Effector CD4-positive, alpha-beta T cell (primary cell): ENCODE measurements at places on chromosomes 11 and 22.

DNA sequence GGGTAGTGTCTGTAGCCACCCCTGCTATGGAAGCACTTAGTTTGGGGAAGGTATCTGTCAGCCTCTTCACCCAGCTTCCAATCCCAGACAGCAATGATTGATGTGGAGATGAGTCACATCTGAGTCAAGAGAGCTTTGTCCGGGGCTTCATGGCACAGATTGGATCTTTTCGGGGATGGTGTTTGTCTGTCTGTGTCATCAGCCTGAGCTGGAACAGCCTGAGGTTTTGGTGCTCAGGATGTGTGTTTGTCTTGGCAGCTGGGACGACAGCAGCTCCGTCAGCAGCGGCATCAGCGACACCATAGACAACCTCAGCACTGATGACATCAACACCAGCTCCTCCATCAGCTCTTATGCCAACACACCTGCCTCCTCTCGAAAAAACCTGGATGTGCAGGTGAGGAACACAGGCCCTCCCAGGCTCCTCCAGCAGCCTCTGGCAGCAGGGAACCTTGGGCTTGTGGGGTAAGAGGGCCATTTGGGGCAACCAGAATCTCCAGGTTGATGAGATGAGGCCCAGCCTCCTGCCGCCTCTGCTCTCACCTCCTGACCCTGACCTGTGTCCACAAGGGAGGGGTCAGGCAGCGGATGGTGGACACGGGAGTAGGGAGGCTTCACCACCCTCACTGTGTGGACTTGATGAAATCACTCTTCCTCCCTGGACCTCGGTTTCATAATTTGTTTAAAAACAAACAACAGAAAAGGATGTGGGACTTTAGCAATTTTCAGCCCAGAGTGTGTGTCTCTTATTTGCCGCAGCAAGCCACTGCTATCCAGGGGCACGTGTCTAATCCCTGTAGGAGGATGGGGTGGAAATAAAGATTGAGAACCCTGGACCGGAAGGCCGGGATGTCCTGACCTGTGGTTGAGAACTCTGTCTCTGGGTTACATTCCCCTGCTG is 124.3 kb downstream of the DBX1 start:
- DNase-seq, result no peak

DNA sequence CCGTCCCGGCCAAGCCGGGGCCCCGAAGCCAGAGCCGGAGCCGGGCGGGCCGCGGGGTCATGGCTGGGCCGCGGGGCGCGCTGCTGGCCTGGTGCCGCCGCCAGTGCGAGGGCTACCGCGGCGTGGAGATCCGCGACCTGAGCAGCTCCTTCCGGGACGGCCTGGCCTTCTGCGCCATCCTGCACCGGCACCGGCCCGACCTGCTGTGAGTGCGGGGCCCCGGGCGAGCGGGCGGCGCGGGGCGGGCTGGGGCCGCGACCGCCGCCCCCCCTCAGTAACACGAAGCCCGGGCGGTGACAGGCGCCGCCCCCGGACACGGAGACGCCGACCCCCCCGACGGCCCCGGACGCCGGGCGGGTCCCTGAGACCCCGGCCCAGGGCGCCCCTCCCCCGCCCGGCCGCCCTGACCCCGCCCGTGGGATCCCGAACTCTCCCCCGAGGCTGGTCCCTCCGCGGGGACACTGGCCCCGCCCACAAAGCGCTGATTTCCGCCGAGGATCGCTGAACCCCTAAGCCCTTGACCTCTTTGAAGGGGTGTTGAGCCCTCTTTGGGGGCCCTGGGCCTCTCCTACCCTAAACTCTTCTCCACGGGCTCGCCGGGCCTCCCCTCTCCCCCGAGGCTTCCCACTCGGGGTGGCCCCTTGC is 389 bp downstream of the MICALL1 start:
- peak; percentile 23 for DNase-seq

- no peak for DNase-seq
Measured at GRCh38 chr11:29446132-29446531, 570.7 kb downstream of the KCNA4 start.

- no peak for DNase-seq
Measured at GRCh38 chr22:30870451-30871345, 97.9 kb downstream of the MORC2 start.

DNA sequence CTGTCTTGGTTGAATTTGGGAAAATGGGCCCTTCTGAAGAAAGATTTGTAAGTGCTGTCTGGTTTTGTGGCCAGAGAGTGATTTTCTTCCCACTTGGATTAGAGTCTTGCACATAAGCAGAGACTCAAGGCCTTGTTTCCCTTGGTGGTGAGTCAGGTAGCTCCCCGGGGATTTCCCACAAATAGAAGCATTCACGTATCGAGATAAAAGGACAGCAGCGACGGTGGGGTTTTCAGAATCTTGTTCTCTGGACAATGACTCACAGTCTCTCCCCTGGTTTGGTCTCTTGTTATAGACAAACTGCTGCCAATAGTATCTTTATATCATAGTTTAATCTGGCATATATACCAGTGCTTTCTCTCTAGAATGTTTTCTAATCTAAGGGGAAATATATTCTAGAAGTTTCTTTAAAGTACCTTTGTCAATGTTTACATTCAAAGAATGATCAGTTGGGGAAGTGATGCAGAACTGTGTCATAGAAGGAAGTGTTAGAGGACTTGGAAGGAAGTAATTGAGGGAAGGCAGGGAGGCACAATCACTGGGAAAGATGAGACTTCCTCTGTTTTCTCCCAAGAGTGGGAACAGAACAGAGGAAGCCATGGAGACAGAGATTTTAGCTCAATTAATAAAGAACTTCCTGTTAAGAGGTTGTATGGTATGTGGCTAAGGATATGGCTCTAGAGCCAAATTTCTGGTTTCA is 18.1 kb downstream of the POLA2 start:
- peak; percentile 16 for DNase-seq

DNA sequence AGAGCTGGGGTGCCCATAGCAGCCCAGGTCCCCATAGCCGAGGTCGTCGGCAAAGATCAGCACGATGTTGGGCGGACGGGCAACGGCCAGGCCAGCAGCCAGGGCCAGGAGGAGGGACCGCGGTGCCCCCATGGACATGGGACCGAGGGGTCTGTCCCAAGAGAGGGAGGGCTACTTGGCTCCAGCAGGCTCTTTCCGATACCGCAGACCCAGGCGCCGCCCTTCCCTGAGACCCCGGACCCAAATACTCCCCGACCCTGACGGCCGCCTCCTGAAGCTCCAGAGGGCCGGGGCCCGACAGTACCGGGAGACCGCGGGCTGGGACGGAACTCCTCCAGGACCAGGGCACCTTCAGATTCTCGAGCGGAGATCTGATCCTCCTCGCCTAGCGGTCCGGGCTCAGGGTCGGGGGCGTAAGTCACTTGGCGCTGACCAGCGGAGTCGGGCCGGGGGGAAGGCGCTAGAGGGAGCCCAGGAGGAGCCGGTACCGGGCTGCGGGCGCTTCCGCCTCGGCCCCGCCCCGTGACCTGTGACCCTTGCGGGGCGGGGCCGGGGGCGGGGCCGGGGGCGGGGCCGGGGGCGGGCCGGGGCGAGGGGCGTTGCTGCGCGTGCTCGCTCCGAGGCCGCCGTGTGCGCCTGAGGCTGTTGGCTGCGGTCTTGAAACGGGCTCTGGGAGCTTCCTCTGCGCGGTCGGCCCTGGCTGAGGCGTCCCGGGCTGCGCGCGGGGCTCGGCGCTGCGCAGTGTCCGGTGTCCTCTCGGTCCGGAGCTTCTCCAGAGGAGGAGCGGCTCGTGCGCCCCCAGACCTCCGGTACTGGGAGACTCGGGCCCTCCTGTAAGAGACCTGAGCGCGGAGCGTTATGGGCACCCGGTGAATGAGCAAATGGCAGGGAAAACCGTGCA is at the start of gene ARSA:
TSS of gene ARSA (minus strand) at position 511 of the 901 bp plus-strand sequence. CDS start at position 138, 373 bp downstream.
- DNase-seq, result peak; percentile 67

- DNase-seq, result no peak
Measured at GRCh38 chr11:122601141-122602125, 54.1 kb upstream of the UBASH3B start.

GRCh38 chr22:35752863-35753189 is 35.2 kb downstream of the APOL5 start:
- no peak for DNase-seq

DNA sequence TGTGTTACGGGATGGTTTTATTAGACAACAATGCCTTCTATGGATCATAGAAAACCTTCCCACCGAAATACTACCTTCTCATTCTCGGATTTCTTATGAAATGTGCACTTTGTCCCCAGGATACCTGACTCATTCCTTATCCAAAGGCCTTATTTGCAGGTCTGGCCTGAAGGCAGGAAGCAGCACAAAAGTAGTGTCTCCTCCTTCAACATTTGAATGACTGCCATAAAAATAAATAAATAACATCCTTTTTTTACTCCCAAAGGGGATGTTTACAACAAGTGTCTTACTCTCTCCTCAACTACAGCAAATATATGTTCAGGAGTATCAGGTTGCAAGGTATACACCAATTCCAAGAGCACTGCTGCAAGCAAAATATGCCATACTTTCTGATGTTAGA is 41.6 kb upstream of the PAK1 start:
- no peak for DNase-seq

GRCh38 chr22:44918925-44919392 is 90.8 kb downstream of the PHF21B start:
- no peak for DNase-seq

GRCh38 chr11:43936076-43936475 is 6.4 kb upstream of the C11orf96 start:
- no peak for DNase-seq

DNA sequence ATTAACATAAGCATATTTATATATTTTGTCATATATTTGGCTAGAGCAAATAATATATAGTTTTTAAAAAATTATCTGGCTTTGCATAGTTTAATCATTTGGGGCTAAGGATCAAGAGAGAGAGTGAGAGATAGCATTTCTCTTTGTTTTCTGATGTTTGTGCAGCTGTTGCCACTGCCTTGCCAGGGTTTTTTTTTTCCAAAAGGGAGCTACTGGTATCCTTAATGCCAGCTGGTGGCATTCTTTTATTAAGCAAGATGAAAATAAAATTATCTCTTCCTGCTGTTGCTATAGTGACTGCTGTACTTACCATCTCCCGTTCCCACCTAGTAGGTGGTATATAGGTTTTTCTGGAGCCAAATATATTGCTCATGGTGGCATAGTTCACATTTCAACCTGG is 793.3 kb upstream of the ARHGAP42 start:
- DNase-seq, result no peak

DNA sequence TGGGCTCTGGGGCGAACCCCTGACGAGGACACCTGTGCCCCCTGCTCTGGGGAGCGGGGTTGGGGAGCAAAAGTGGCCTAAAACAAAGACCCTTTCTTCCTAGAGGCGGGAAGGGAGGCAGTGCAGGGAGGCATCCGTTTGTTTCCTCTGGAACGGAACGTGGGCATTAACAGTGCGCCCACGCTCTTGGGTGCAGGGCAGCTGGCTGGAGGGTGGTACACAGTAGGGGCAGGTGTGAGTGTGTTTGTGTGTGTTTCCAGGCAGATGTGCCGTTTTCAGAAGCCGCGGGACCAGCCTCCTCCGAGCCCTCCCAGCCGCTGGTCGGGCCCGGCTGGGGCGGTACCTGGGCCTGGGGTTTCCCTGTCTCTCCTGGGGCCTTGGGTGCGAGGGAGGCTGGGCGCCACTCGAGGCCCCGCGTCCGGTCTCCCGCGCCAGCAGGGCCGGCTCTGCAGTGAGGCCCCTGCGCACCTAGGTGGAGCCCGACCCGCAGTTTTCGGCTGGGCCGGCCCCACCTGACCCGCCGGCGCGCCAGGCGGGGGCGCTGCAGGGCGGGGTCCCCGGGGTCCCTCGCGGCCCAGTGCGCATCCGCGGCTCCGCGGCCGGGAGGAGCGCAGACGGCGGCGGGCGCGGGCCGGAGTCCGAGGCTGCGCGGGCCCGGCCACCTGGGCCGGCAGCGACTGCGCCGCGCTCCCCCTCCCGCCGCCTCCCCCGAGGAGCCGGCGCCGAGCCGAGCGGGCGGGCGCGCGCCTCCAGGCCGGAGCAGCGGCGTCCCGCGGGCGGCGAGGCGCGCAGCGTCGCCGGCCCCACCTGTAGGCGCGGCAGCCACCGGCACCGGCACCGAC is 1252.7 kb downstream of the BRD1 start:
- no peak for DNase-seq

- DNase-seq, result no peak
Measured at GRCh38 chr11:34206407-34207300, 101.2 kb downstream of the NAT10 start.

- DNase-seq, result no peak
Measured at GRCh38 chr11:64132191-64132771, 33.6 kb downstream of the MACROD1 start.

- DNase-seq, result peak; percentile 94
Measured at GRCh38 chr11:535519-536454, at the start of gene HRAS. TSS of gene HRAS (minus strand) at chr11:535576.

DNA sequence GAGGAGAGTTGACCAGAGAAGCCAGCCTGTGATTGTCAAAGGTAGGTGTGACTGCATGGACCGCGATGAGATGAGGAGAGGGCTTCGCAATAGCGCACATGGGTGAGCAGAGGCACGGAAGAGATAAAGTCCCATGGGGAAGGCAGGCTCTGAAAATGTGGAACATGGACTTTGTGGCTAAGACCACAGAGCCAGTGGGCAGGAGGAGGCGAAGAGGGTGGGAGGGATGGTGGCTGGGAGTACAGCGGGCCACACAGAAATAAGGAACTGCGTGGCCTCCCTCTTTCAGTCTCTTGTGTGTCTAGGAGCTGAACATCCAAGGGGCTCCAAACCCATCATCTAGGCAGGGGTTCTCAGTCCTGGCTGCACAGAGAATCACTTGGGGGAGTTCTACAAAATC is 98.6 kb downstream of the TENM4 start:
- no peak for DNase-seq

DNA sequence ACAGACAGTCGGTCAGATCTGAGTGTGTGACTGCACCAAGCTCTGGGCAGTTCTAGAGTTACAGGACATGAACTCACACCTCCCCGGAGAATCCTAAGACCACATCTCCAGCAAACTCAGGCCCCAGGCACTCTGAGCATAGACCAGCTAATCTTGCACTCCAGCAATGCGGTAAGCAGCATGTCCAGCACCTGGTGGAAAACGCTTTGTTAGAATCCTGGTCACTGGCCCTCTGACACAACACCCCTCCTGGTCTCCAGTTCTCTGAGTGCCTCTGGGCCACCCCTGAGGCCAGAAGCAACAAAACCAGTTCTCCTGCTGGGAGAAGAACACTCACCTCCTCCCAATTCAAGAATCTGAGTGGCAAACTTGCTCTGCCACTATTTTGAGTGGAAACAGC is 82.7 kb upstream of the TMEM45B start:
- DNase-seq, result no peak

- no peak for DNase-seq
Measured at GRCh38 chr11:61757213-61757862, 4.9 kb downstream of the MYRF start.

DNA sequence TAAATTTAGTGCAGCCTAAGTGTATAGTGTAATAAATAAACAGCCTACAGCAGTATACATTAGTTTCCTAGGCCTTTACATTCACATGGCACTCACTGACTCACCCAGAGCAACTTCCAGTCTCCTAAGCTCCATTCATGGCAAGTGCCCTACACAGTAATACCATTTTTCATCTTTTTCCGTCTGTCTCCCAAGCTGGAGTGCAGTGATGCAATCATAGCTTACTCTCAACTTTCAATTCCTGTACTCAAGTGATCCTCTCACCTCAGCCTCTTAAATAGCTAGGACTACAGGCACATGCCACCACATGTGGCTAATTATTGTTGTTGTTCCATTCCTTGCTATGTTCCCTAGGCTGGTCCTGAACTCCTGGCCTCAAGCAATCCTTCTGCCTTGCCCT is 54.4 kb downstream of the FCHSD2 start:
- DNase-seq, result no peak
